Stimulated activated CD4-positive, alpha-beta T cell treated with anti-CD3 and anti-CD28 coated beads, Interleukin-1b, Interleukin-23, amount 100 ng/mL, for 1 hour (primary cell): ENCODE measurements at places on chromosomes 1 and 21.

GRCh38 chr1:17847111-17847510 lies 92.0 kb downstream of the ACTL8 start:
- no peak for DNase-seq

GRCh38 chr21:44630440-44630839 lies 3.5 kb downstream of the KRTAP10-9 start:
- DNase-seq: no peak

DNA sequence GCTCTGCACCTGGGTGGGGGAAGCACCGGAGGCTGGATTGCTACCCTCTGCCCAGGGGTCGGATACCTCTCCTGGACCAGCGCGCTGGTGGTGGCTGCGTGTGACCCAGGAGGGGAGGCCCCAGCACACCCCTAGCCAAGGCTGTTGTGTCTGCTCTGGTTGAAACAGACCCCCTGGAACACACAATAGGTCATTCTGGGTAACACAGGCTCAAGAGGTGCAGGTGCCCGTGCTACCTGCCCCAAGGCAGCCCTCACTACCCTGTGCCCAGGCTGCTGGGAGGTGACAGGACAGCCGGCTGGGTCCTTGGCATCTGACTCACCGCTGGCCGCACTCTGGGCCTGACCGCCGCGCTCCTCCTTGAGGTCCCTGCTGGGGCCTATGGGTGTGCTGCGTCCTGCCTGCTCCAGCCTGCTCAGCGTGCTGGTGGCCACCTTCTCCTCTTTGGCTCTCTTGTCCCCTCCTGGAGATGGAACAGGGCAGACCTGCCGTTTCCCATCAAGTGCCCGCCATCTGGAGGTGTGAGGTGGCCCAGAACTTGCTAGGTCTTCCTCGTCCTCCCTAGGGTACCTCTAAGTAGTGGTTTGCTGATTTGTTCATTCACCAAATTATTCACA lies 30.0 kb downstream of the ZBTB17 start:
- no peak for DNase-seq

DNA sequence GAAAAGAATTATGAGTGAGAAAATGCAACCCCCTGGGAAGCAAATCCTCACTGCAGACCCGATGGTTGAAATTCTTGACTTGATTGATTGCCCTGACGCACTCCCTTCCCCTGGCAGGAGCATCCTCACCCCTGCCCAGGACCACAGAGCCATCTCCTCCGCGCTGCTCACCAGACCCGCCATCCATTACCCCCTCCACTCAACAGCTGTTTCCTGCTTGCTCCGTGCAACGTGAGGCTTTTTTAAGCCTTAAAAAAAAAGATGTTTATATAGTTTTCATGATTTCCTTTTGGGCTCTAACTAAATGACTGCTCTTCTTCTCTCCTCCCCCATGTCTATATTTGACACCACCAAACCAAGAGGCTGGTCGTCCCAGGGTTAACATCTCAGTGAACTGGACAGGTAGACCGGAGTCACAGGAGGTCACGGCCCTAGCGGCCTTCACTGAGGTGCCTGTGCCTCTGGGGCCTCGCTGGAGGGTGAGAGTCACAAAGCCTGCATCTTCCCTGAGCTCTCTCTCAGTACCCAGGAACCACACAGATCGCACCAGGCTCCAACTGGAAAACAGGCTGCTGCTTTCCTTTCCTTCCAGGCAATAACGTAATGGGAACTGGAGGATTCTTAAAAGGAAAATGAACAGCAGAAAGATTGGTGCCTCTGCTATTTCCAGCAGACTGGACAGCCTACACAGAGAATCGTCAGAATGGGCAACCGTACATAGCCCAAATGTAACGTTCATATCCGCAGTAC lies 49.8 kb downstream of the ZBTB18 start:
- no peak for DNase-seq

DNA sequence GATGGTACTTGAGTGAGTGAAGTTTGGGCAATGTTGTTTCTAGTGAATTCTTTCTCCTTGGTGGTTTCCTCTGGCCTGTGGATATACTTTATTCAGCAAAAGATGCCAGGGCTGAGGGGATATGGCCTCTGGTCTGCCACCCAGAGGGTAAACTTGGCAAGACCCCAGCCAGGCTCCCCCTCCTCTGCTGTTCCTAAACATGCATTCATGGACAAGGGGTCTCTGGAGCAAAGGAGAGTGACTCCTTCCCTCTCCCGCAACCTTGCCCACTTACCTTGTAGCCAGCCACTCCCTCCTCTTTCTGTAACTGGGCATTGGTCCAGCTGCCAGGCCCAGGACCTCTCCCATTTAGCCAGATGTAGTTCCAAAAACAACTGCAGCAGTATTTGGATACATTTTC lies 43.8 kb downstream of the RUNX3 start:
- no peak for DNase-seq
